ENCODE measurements at places on chromosomes 4 and X.

GRCh38 chr4:16663732-16664131 is 234.7 kb downstream of the LDB2 start:
- no peak for DNase-seq

DNA sequence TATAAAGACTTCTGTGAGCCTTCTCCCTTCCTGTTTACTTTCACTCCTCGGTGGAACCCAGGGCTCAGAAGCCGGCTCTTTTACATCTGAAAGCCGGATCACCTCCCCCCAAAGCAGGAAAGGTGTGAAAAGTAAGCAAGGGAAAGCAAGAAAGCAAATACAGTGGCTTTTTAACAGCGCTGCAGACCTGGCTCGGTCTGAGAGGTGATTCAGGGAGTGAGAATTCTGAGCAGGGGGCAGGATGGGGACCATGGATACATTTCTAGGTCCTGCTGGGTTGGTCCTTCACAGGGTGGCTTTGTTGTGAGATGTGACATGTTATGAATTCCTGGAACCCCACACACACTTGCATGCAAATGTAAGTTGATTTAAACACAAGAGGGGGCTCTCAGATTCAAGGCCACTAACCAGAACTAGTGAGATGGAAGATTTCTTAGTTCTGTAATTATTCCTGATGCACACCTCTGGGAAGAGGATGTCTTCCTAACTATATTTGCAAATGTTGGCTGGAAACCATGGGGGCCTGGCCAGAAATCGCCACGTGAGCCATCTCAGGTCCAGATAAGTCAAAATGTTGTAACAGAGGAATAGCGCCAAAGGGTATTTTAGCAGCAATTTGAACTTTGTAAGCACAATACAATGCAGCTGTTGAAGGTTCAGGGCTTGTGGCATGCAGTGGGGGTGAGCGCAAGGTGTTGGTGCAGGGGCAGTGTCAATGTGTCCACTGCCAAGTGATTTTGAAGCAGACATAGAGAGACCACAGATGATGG is 670.1 kb upstream of the LCORL start:
- no peak for DNase-seq

DNA sequence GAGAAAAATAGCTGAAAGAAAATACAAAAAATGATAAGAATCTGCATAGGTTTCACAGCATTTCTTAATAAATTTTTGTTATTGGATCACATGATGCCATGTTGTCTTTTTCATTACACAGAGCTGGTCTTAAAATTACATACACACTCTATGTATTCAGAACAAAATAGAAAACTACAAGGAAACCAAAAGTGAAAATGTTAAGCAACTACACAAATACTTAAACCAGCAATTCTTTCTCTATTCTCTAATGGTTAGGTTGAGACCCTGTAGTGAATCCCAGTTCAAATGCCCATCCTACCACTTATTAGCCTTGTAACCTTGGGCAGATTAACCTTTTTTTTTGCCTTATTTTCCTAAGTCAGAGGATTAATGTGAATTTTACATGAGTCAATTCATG is 2311.2 kb downstream of the PCDH7 start:
- no peak for DNase-seq

DNA sequence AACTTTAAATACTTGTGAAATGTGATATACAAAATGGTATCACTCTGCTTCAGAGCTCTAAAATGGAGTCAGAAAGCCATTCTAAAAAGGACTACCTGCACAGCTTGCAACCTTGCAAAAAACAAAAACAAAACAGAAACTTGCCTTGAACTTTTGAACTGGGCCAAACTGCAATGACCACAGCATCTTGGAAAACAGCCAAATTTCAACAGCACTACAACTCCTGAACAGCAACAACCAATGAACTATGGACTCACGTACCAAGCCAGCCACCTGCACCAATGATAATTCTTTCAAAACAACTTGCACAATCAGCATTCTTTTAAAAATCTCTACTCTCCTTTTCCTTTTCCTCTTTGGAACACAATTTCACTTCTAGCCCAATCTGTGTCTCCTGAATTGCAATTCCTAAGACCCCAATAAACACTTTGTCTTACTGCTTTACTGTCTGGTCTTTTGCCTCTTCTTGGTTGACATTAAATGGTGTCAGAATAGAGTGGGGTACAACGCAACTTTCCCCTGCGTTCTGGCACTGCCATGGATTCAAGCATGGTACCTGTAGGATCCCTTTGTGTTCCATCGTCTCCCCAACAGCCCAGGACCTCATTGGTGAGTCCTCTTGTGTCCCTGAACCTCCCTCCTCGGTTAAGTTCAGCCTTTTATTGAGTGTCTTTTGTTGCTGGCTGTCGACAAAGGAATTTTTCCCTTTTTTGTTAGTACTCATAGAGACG is 35.7 kb upstream of the FMR1 start:
- no peak for DNase-seq

DNA sequence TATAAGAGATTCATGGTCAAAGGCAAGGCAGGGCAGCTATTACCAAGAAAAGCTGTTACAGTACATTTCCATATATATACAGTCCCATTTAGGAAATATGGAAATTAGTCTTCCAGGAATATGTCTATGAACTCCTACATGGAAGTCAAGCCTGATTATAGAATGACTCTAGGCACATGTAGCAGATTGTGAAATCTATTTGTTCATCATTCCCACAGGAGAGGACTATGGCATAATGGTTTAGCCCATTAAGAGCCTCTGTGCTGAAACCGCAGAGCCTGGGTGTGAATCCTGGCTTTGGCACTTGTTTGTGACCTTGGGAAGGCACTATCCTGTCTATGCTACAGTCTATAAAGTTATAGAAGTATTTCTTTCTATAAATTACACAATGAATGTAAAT is 764.8 kb downstream of the RAPGEF2 start:
- no peak for DNase-seq

DNA sequence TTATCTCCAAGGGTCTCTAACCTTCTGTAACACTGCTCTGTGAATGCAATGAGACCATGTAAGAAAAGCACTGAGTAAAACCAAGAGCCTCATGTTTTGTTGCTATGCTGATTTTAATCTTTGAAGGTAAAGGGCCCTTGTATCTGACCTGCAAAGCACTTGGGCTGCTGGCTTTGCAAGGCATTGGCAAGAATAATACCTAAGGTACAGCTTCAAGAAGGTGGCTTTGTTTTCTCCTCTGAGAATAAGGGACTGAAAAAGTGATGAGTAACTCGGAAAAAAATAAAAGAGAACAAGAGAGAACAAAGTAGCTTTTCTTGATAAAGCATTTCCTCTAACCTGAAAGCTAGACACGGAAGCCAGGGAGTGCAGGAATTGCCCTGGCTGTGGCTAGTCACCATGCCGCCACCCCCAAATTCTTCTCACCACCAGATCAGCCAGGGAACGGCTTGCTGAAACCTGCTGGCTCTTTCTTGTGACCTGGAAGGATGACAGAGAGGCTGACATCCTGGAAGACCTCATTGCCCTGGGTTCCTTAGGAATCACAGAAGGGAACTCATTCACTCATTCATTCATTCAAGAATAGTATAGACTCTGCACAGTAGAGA is 41.8 kb upstream of the HS3ST1 start:
- DNase-seq, result no peak

- no peak for DNase-seq
Measured at GRCh38 chr4:151095142-151095541, 4.3 kb upstream of the RPS3A start.

DNA sequence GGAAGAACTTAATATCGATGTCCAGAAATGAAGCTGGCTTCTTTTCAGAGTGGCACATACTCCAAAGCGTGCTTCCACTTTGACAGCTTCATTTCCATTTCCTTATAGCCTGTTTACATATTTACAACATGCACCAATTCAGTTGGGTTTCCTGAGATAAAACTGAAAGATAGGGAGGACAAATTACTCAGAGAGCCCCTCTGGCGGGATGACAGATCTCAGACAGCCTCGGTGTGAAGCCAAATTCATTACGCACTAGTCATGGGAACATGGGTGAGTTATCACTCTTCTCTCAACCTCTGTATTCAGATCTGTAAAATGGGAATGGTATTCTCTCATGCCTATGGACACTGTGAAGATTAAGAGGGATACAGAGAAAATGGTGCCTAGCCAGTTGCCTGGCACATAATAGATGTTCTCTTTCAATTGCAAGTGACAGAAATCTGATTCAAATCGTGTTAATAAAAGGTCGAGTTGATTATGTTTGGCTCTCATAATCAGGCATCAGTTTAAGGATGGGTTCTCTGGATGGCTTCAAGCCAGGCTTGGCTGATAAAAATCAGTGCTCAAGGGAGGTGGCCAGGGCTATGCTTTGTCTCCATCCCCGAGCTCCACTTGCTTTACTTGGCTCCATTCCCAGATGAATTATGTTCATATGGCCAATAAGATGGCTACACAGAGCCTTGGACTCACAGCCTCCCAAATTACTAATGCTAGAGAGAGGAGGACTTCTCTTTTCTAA is 132.2 kb upstream of the C1QTNF7 start:
- DNase-seq, result no peak

GRCh38 chr4:4869731-4870571 is 10.5 kb downstream of the MSX1 start:
- no peak for DNase-seq

- peak; percentile 41 for DNase-seq
Measured at GRCh38 chr4:88008122-88008742, 797 bp downstream of the PKD2 start.

- DNase-seq, result no peak
Measured at GRCh38 chrX:47080215-47080914, 2.1 kb downstream of the RGN start.

DNA sequence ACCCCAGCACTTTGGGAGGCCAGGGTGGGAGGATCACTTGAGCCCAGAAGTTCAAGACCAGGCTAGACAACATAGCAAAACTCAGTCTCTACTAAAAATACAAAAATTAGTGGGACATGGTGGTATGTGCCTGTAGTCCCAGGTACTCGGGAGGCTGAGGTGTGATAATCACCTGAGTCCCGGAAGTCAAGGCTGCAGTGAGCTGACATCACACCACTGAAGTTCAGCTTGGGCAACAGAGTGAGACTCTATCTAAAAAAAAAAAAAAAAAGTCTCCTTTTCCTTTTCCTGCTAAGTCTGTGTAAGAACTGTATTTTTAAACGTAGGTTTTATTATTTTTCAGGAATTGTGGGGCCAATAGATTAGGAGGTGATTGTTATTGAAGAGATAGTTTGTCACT is 356.7 kb downstream of the ARHGAP24 start:
- DNase-seq, result no peak

- no peak for DNase-seq
Measured at GRCh38 chrX:2401201-2401589, 99.6 kb downstream of the DHRSX start.

DNA sequence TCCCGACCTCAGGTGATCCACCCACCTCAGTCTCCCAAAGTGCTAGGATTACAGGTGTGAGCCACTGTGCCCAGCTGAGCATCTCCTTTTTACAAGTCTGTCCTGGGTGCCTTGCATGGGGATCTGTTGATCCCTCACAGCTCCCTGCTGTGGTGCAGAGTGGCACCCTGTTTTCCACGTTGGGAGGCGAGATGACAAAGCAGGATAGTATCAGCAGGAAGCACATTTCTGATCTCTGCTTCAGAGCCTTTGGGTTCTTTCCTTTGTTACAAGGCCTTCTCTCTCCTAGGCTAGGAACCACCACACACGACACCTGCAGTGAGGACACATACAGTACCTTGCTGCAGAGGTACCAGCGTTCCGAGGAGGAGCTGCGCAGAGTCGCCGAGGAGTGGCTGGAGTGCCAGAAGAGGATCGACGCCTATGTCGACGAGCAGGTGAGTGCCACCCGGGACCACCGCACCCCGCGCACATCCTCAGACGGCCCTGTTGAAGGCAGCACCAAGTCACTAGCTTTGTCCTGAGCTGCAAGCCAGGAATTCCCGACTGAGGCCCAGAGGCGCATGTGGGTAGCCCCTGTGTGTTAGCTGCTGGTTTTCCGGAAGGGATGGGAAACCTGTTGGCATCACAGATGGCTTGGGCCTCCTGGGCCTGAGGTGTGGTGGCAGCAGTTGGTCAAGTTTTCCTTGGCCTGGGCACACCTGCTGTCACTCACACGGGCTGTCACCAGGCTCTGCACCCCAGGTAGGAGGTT is 109.6 kb downstream of the TNIP2 start:
- peak; percentile 9 for DNase-seq

DNA sequence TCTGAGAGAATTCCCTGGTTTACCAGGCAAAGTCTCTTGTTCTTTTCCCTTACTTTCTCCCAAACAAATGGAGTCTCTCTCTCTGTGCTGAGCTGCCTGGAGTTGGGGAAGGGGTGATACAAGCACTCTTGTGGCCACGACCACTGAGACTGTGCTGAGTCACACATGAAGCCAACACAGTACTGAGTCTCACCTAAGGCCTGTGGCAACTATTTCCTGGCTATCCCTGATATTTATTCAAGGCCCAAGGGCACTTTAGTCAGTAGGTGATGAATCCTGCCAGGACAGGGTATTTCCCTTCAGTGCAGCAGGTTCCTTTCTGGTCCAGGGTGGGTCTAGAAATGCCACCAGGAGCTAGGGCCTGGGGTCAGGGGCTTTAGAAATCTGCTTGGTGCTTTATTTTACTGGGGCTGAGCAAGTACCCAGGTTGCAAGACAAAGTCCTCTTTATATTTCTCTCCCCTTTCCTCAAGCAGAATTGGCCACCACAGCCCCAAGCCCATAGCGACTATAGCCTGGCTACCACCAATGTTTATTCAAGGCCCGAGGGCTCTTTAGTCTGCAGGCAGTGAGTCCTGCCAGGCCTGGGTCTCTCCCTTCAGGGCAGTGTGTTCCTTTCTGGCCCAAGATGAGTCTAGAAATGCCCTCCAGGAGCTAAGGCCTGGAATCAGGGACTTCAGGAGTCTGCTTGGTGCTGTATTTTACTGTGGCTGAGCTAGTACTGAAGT is 10.5 kb downstream of the ARL13A start:
- DNase-seq, result no peak

- peak; percentile 37 for DNase-seq
Measured at GRCh38 chrX:69163936-69164741, 1.1 kb downstream of the PJA1 start.

- no peak for DNase-seq
Measured at GRCh38 chr4:189232274-189232673, 708.4 kb upstream of the FRG1 start.

GRCh38 chr4:2535376-2536192 is 863 bp upstream of the FAM193A start:
- DNase-seq, result peak; percentile 87

DNA sequence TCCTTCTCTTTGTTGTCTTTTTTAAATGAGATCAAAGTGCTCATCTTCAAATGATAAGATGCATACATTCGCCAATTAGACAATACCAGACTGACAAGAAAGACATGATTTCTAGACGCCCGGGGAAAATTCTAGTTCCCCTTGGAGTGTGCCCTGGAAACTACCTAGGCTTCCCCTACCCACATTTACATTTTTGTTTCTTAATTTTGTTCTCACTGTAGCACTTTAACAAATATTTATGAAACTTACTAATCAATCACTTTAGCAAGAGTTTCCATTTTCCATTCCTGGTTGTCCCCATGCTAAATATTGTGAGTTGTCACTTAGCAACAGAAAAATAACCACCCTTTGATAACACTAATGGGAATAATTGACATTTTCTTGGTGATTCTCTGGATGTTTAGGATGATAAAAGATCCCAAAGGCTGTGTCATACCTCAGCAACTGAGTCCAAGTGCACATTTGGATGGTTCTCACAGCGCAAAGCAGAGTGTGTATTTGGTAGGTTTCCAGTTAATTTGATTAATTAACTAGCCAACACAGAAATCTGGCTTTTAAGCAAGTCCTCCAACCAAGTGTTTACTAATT is 69.6 kb downstream of the FGFBP1 start:
- DNase-seq, result no peak

- DNase-seq, result no peak
Measured at GRCh38 chr4:73311428-73311827, 52.8 kb upstream of the ANKRD17 start.

Data from ovary (tissue), 10 donors.